ENCODE measurements at places on chromosomes 6 and 20. TPM values are rescaled to one million over a fixed set of nuclear protein-coding genes. Genes with fewer than 3 reads are reported as not detected.

DNA sequence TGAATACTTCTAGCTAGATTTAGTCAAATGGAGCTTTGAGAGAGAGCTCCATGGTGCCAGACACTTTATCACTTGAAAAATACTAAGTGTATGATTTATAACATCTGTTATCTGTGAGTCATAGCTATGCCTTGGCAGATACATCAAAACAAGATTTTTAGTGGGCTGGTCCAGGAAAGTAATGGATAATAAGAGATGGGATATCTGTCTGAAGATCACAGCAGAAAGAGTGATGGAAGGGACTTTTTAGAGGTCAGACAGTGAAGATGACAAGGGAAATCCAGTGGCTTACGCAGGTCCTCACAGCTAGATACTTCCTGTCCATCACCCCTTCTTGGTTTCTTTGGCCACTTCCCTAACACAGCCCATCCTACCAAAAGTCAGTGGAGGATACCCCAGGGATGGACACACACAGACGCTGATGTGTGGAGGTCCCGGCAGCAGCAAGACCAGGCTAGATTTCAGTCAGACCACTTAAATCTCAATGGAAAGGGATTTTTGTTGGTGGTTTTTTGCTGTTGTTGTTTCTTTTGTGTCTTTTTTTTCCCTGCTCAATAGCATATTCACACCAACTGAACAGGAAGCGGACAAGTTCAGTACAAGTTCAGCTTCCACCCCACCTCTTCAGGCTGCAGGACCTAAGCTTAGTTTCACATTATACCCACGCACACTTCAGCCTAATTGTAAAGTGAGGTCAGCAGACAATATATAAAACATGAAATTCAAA, 209.3 kb downstream of the ALDH8A1 start:
- no peak for ATAC-seq

DNA sequence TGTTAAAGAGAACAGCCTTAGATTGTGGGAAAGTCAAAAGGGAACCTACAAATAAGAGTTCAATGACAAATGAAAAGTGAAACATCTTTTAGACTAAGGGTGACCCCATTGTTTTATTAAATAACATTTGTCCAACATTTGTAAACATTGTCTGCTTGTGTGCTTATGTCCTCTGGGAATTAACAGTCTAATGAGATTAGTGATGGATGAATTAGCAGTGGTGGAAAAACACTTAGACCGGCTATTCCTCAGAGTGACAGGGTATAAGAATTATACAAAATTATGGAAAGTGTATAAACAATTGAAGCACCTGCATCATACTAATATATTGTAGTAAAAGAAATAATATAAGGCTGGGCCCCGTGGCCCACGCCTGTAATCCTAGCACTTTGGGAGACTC, 29.3 kb upstream of the HFE start:
- ATAC-seq, result no peak

DNA sequence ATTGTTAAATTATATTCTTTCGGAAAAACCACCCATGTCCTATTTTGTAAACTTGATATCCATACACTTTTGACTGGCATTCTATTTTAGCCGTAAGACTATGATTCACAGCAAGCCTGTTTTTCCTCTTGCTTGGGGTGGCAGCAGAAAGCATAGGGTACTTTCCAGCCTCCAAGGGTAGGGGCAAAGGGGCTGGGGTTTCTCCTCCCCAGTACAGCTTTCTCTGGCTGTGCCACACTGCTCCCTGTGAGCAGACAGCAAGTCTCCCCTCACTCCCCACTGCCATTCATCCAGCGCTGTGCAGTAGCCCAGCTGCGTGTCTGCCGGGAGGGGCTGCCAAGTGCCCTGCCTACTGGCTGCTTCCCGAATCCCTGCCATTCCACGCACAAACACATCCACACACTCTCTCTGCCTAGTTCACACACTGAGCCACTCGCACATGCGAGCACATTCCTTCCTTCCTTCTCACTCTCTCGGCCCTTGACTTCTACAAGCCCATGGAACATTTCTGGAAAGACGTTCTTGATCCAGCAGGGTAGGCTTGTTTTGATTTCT, 2.1 kb upstream of the ESR1 start:
- peak; percentile 38 for ATAC-seq

- no peak for ATAC-seq
Observed at GRCh38 chr20:13274275-13274861, 53.3 kb downstream of the ISM1 start.

The AIF1 gene
- total RNA-seq, result 32.5 TPM

- ATAC-seq, result no peak
Observed at GRCh38 chr20:47524015-47524784, 22.5 kb downstream of the NCOA3 start.

GRCh38 chr20:58309591-58310290, at the start of gene RAB22A:
Gene RAB22A (plus strand): TSS chr20:58309715. CDS start chr20:58309977, 262 bp downstream.
- ATAC-seq, result peak; percentile 92

GRCh38 chr20:25233016-25233772, 14.7 kb upstream of the PYGB start:
- peak; percentile 21 for ATAC-seq

The SIRPB1 gene
- 6.9 TPM for total RNA-seq

The ADGRB3 gene
- 3.9 TPM for total RNA-seq

DNA sequence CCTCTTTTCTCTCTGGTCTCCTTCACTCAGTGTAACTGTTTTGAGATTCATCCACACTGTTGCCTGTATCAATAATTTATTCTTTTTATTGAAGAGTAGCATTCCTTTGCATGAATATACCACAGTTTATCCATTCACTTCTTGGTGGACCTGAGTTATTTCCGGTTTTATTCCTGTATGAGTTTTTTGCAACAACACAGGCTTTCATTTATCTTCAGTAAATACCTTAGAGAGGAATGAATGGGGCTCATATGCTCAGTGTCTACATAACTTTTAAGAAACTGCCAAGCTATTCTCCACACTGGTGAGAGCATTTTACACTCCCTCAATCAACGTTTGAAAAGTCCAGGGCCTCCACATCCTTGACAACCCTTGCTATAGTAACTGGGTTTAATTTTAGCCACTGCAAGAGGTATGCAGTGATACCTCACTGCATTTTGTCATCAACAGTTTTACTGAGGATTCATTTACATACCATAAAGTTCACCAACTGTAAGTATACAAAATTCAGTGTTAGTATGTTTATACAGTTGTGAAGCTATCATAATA, 154.6 kb downstream of the PDE10A start:
- ATAC-seq, result no peak

- no peak for ATAC-seq
Observed at GRCh38 chr6:167130008-167130677, 7.2 kb downstream of the CCR6 start.

- ATAC-seq, result no peak
Observed at GRCh38 chr6:109521080-109521479, 38.1 kb upstream of the ZBTB24 start.

The FAXC gene
- total RNA-seq, result 23.2 TPM

The RNF144B gene
- 18.4 TPM for total RNA-seq

DNA sequence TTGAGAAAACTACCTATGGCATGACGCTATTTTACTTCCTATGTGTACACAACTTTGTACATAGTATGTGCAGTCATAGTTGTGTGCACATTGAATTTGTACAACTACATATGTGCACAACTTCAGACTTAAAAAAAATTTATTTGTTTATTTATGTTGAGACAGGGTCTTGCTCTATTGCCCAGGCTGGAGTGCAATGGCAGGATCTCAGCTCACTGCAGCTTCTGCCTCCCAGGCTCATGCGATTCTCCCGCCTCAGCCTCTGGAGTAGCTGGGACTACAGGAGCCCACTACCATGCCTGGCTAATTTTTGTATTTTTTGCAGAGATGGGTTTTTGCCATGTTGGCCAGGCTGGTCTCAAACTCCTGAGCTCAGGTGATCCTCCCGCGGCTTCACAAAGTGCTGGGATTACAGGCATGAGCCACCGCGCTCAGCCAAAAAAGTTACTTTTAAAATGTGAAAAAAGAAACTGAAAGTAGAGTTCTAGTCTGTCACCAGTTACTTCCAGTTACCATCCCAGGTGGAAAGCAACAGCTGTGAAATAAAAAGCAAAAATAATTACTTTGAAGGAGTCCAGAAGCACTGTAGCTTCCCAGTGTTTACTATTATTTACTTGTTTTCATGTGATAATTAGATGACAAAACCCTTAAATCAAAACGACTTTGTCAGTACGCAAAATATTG, 1.7 kb upstream of the ZKSCAN8 start:
- ATAC-seq, result no peak

DNA sequence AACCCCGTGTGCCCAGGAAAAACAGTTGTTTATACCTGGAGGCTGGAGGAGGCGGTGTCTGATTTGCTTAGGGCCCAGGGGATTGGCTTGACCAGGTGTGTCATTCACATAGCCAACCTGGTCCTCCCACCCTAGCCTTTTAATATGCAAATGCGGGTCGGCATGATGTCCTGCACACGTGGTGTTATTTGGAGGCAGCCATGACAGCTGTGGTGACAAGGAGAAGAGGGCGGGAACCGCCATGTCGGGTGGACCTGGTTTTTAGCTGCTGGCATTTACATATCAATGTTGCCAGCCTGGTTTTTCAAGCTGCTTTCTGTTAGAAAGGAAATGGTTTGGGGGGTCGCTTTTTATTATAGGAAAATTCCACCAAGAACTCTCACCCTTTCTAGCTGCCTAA, 291.4 kb upstream of the QKI start:
- ATAC-seq, result no peak

The DEFB132 gene
- not detected for total RNA-seq

The TENT5A gene
- 14.6 TPM for total RNA-seq

The COL12A1 gene
- total RNA-seq, result 328 TPM

GRCh38 chr6:41278699-41279405, 7.6 kb downstream of the TREM1 start:
- ATAC-seq, result peak; percentile 34

- ATAC-seq, result peak; percentile 18
Observed at GRCh38 chr6:106511288-106512047, 117.8 kb downstream of the RTN4IP1 start.
